BJ (cell line): ENCODE measurements at places on chromosomes 2 and 18.

- DNase-seq: no peak
These were observed 63.4 kb upstream of the TEX51 start for GRCh38 chr2:126835261-126835660.

- DNase-seq: no peak
These were observed 775.3 kb upstream of the POU3F3 start for GRCh38 chr2:104078431-104079157.

- no peak for DNase-seq
These were observed 132.8 kb downstream of the STK39 start for GRCh38 chr2:168114619-168115018.

DNA sequence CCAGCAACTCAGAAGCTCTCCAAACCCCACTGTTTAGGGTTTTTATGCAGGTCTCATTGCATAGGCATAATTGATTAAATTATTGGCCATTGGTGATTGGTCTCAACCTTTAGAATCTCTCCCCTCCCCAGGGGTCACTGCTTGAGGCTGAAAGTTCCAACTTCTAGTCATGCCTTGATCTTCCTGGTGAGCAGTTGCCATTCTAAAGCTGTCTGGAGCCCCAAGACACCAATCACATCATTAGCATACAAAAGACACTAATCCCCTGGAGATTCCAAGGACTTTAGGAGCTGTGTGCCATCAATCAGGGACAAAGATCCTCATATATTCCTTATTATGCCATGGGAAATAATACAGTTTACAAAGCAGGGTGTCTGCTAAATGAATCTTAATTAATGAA lies 863.4 kb upstream of the KLHL29 start:
- DNase-seq: no peak

GRCh38 chr2:206881708-206882410 lies 57.5 kb upstream of the CPO start:
- no peak for DNase-seq

- DNase-seq: no peak
These were observed 62.8 kb downstream of the ABCB11 start for GRCh38 chr2:168968342-168968741.

GRCh38 chr2:51212374-51212773 lies 180.4 kb upstream of the NRXN1 start:
- DNase-seq: no peak

- no peak for DNase-seq
These were observed 78.8 kb downstream of the SLC8A1 start for GRCh38 chr2:40373111-40373510.

- no peak for DNase-seq
These were observed 524.0 kb downstream of the SOX11 start for GRCh38 chr2:6216234-6216633.

DNA sequence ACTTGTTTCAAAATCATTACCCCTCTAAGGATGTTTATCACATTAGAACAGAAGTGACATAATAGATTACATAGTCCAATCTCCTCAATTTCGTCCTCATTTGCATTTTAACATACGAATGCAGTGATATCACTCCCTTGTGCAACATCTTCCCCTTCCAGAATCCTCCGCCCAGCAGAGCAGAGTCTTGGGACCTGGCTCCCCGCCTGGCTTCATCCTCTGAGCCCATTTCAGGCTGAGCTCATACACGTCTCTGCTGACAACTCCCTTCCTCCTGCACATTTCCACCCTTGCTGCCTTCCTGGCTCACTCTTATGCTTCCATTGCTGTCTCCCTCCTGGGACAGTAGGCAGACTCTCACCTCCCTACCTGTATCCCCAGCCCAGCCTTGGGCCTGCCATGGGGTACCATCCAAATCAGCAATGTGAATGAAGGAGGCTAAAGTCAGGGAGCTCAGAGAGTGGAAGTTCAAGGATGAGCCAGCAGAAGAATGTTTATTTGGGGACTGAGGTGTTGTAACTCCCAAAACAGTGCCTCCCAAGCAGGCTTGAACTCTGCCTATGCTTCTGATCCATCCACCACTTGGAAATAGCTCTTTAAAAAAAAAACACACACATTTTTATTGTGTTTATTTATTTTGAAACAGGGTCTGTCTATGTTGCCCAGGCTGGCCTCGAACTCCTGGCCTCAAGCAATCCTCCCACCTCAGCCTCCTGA lies 165.2 kb downstream of the TMEM200C start:
- DNase-seq: no peak
